Foreskin keratinocyte (primary cell): ENCODE measurements at places on chromosomes 12 and 14. TPM values are rescaled to one million over a fixed set of nuclear protein-coding genes. Genes with fewer than 3 reads are reported as not detected.

The ACIN1 gene
- total RNA-seq = 101 and 112 TPM in 2 replicates

The VAMP1 gene
- total RNA-seq = 1.8 and 2.9 TPM in 2 replicates

The LPAR5 gene
- total RNA-seq = 9.8 and 13.4 TPM in 2 replicates

The FERMT2 gene
- total RNA-seq = 15.1 and 17.1 TPM in 2 replicates

The MGAT4C gene
- total RNA-seq = not detected in 2 replicates

The PTPN6 gene
- total RNA-seq = 22.5 and 23.2 TPM in 2 replicates

The MMP14 gene
- total RNA-seq = 234 and 241 TPM in 2 replicates

The PRH2 gene
- total RNA-seq = not detected in 2 replicates

The ZNF384 gene
- 28.0 and 30.4 TPM in 2 replicates for total RNA-seq

The EPYC gene
- total RNA-seq = not detected in 2 replicates

The TNFAIP2 gene
- 0.28 and 0.65 TPM in 2 replicates for total RNA-seq

The NOXRED1 gene
- total RNA-seq = 0.07 and 0.18 TPM in 2 replicates

The PRMT5 gene
- 177 and 186 TPM in 2 replicates for total RNA-seq

The KLRD1 gene
- total RNA-seq = not detected in 2 replicates

The CCDC184 gene
- total RNA-seq = 0.35 and 1.4 TPM in 2 replicates

The KRT78 gene
- 0.32 and 0.58 TPM in 2 replicates for total RNA-seq

The AKT1 gene
- total RNA-seq = 147 and 156 TPM in 2 replicates

The TRIM9 gene
- total RNA-seq = 0.07 TPM in 2 replicates
